NCI-H1048 (cell line): ENCODE measurements at places on chromosomes 1 and 21.

DNA sequence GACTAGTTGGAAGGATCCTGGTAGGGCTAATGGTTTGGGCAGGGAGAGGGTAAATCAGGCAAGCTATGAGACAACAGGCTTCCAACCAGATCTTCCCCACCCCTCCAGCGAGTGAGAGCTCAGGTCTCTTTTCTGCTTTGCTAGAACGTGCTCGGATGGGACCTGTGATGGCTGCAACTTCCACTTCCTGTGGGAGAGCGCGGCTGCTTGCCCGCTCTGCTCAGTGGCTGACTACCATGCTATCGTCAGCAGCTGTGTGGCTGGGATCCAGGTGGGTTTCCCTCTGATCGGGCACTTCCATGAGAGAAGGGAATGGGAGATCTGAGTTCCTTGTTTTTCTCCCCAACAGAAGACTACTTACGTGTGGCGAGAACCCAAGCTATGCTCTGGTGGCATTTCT lies 14.0 kb upstream of the SARS1 start:
- DNase-seq, result no peak

- DNase-seq, result no peak
Measured at GRCh38 chr1:156285437-156285836, 1.3 kb downstream of the TMEM79 start.

- DNase-seq, result no peak
Measured at GRCh38 chr1:227838181-227838580, 22.7 kb downstream of the PRSS38 start.

DNA sequence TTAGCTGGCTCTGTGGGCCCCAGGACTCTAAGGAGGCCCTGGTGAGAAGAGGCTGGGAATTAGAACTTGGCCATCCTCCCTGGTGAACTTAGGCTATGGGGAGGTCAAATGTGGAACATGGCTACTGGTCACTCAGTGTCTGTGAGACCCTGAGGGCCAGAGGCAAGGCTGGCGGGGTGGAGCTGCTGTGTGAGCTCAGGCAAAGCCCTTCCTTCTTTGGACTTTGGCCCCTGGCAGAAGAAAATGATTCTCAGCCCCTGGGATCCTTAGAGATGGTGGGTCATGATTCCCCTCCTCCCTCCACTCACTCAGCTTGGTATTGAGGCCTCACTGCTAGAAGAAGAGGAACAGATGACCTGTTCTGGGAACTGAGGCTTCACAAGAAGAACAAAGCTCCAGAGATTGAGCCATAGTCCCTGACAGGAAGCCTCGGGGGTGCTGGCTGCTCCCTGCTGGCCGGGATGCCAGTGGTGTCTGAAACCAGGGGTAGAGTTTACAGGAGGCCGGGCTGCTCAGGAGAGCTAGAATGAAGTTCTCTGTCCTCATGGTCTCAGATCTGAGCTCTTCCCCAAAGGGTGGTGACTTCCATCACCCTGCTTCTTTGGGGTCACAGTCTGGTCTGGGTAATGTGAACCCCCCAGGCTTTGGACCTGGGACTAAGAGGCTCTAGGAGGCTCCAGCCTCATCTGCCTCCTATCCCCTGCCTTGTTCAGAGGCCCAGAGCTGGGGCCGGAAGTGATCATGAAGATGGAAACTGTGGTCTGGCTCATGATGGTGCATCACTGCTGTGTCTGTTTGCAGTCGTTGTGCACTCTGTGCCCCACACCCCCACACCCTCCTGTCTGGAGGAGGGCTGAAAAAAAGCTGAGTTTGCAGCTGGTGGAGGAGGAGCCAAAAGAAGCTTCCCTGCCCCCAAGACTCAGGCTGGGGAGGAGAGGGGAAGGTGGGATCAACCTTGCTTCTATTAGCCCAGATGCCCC lies 905 bp downstream of the BTBD19 start:
- DNase-seq, result no peak

- no peak for DNase-seq
Measured at GRCh38 chr1:240941701-240942370, 329.9 kb upstream of the GREM2 start.
